ENCODE measurements at places on chromosomes 7 and 10. TPM values are rescaled to one million over a fixed set of nuclear protein-coding genes. Genes with fewer than 3 reads are reported as not detected.

DNA sequence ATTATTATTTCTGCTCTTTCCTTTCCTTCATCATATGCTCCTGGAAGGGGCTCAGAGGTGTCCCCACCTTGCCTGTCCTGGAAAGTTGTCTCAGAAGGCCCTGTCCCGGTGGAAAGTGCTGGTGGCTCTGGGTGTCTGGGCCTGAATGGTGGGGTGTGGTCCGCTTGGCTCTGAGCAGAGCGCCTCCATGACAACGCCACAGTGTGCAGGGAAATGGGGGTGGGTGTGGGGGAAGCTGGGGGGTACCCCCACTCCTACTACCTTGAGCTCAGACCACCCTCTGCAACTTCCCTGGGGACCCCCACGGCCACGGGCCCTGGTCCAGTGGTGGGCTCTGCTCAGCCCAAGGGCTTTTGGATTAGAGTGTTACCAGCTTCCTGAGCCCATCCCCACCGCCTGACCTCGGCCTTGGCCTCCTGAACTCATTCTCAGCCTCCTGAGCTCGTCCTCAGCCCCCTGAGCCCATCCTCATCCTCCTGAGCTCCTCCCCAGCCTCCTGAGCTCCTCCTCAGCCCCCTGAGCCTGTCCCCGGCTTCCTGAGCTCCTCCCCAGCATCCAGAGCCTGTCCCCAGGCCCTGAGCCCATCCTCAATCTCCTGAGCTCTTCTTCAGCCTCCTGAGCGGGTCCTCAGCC, 106.4 kb upstream of the FAM20C start:
- DNase-seq, result no peak

- DNase-seq, result no peak
Observed at GRCh38 chr10:77185696-77186095, 451.9 kb downstream of the KCNMA1 start.

GRCh38 chr7:32223721-32224120, 153.5 kb upstream of the PDE1C start:
- DNase-seq, result no peak

- no peak for DNase-seq
Observed at GRCh38 chr10:49651039-49651835, 28.2 kb upstream of the C10orf53 start.

DNA sequence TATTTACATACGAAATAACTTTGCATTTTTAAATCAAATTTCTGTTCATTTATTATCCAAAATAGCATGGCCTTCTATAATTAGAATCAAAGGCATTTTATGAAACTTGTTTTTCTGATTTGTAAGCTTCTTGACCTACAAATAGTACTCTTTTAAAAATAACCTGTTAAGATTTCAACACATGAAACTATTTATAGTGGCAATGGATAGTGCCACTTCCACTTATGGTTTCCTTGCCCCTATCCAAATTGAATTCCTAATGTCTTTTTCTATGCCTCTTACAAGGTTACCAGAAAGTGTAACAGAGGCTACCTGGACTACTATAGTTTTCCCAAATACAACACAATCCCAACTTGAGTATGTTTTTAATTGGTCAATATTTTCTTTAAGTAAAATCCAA, 263.5 kb downstream of the SEMA3D start:
- DNase-seq, result no peak

GRCh38 chr10:95266674-95267095, 24.1 kb downstream of the PDLIM1 start:
- no peak for DNase-seq

Gene LANCL2
- 10.9 TPM for total RNA-seq

Gene CCNJ
- 5.1 TPM for total RNA-seq

Gene C7orf25
- total RNA-seq, result 4.2 TPM

Gene VIPR2
- total RNA-seq, result 8.5 TPM

Gene WNT16
- total RNA-seq, result not detected

Gene ABCC2
- 0.53 TPM for total RNA-seq

Data from left cardiac atrium (tissue), 4 donors.